ENCODE measurements at places on chromosomes 12 and 14.

DNA sequence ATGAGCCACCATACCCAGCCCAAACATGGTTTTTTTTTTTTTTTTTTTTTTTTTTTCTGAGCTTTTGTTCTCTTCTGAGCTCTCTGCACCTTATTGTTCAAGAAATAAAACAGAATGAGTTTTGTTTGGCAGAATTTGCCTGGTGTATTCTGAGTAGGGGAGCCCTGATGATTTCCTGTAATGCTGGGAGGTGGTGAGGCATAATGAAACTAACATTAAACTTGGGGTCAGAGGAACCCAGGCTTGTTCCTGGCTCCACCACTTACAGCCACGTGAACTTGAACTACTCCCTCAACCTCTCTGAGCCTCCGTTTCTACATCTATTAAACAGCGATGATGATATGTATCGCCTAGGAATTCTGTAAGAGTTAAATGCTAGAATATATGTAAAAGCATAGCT, 276.3 kb upstream of the CRY1 start:
- no peak for DNase-seq

- DNase-seq: no peak
These were observed 314.9 kb downstream of the SSPN start for GRCh38 chr12:26510354-26510674.

DNA sequence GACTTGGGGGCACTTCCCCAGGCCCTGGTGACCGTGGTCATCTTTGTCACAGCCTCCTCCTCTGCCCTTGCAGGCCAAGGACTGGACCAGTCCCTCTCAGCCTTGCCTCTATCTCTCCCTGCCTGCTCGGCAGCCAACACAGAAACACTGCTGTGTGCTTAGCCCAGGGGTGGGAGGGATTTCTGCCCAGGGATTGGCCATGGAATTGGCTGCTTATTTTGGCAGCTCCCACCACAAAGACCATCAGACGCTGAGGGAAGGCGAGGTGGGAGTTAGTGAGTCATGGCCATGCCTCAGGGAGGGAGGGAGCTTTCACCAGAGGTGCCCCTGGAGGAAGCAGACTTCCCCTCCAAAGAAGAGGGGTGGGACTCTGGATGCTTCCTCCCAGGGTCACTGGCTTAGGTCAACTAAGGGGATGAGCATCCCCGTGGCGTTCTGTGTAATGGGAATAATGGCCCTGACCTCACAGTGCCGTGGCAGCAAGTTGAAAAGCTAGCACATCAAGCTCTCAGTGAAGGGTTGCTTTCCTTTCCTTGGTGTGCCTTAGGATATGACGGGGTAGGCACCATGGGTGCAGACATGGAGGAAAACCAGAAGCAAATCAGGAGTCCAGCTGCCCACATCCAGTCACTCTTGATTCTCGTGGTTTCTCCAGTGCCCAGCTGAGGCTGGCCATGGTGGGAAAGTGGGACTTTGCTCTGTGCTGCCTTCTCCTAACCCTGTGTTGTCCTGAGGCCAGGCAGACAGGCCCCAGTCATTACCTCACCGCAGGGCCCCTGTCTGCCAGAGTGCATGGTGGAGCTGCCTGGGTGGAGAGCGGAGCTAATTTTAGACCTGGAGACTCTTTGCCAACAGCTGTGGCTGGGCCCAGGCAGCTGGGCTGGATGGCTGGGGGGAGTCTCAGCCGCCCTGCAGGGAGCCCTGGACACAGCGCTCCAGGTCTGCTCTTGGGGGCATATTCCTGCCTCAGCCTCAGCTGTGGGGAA, 21.4 kb downstream of the B4GALNT3 start:
- DNase-seq: peak; percentile 86

DNA sequence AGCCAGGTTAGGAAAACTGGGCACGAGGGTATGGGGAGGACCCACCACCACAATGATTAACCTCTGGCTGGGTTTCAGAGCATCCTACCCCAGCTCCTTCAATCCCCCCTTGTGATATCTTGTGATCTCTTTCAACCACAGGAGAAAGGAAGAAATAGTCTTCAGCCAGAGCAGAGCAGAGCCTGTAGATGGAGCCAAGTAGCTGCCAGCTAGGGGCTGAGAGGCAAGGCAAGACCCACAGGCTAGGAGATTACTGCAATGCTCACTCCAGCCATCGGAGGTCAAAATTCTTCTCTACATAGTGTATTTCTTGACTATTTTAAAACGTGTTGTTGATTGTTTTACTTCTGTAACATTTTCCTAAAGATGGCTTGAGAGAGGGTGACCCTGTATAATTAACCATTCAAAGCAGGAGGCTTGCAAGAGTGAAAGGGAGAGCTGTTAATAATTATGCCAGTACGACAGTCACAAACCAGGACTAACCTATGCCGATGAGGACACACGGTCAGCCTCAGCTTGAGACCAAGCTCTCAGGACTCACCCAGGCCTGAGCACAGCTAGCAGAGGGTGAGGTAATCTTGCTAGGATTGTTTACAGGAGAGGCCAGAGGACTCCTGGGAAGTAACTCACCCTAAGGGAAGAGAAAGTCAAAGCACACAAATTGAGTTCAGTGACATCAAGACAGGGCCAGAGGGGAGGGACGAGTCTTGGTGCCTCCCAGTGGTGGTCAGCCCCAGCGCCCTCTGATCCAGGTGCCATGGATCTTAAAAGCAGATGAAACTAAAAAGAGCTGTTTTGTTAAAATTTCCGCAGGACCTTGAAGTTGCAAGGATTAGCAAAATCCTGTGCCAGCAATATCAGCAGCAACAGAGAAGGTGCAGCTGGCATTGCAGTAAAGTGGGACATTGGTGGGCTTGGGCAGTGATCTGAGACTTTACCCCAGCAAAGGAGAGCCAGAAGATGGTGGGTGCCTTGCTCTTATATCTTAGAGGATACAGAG, 29.8 kb upstream of the CDKN3 start:
- peak; percentile 49 for DNase-seq

DNA sequence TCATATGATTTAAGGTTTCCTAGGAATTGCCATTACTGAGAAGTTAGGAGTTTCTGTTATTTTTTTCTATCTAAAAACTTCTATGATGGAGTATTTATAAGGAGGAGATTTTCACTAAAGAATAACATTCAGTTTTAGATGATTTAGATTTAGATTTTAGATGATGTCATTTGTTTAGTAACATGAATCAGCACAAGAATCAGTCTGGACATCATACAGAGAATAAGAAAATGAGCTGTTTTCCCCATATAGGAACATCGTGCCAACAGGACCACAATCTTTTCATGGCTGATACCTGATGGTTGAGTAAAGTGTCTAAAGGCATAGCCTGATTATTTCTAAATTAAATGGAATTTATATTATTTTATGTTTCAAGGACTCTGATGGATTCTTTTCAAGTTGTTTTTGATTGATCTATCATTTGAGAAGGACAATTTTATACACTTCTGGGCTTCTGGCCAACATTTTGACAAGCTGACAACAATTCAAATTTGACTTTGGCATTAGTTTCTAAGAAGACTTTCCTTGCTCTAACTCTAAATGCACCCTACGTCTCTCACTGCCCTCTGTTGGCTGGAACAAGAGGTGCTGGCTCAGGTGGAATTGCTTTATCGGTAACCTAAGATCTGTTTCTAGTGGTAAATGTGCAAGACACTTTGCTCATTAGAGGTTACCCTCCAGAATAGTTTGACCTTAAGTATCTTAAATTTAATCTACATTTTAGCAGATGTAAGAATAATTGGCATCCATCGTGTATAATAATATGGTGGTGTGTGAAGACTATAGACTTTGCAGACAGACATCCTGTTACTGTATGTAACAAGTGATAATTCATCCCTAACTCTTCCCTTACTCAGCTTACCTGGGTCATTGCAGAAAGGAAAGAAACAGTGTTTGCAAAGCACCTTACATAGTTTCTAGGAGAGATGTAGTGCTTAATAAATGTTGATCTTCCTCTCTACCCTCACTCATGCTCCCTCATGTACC, 42.8 kb upstream of the CPSF6 start:
- no peak for DNase-seq

DNA sequence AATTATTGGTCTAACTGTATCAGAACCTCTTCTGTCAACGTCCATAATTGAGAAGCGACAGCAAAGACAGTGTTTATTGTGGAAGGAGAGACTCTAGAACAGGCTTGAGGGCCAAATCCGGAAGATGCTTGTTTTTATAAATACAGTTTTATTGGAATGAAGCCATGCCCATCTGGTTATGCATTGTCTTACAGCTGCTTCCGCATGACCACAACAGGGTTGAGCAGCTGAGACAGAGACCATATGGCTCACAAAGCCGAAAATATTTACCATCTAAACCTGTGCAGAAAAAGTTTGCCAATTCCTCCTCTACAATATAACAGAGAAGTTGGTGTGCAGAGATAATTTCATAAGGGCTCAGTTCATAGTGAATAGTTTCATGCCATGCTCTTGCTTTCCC, 24.5 kb downstream of the PRKAB1 start:
- no peak for DNase-seq

DNA sequence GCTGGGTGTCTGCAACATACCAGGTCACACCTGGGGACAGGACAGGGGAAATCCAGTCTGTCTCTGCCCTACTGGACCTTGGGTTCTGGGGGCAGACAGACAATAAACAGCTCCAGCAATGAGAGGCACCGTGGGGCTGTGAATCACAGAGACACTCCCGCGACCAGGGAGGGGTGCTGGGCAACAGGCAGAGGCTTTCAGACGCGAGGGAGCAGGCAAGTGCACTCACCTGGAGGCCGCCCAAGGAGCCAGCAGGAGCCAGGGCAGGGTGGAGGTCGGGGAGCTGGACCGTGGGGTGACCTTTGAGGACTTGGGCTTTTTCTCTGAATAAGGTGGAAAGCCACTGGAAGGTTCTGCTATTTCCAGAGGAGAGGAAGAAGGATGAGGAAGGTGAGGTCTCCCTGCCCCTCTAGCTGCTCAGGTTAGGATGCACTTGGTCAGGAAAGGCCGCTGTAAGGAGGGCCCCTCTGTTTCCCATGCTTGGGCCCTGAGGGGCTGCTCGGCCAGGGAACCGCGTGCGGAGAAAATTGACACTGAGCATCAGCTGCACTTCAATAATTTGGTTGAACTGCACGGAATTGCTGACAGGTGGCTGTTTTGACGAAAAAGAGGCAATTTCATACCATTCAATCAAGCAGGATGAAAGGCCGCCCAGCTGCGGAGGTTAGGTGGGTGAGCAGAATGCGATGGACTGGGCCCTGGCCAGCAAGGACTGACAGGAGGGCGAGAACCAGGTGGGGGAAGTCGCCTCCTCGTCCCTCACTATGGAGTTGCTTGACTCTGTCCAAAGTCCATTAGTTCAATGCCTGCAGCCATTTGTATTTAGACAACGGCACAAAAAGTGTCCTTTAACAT, 42.2 kb downstream of the JAG2 start:
- DNase-seq: peak; percentile 40

GRCh38 chr12:47158792-47159191, 79.0 kb upstream of the AMIGO2 start:
- DNase-seq: no peak

DNA sequence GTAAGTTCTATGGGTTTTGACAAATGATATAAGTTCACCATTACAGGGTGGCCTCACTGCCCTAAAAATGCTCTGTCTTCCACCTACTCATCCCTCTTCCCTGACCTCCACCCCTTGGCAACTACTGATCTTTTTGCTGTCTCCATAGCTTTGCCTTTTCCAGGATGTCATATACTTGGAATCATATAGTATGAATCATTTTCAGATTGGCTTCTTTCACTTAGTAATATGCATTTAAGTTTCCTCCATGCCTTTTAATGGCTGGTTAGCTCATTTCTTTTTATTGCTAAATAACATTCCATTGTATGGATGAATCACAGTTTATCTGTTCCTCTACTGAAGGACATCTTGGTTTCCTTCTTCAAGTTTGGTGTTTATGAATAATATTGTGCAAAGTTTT, 14.0 kb upstream of the PEX5 start:
- DNase-seq: no peak

DNA sequence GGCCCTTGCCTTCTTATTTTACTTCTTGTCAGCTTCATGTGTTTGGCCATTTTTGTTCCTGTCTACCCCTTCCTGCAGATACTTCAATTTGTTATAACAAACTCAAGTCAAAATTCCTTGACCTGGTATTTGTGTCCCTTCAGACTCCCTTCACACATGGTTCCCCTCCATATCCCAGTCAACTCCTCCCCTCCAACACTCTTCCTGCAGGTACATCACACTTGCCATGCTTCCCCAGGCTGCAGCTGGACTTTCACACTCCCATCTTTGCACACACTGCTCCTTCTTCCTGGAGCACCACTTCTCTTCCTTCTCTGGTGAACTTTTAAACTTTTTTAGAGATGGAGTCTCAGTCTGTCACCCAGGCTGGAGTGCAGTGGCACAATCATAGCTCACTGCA, 18.9 kb upstream of the FIGNL2 start:
- DNase-seq: no peak

DNA sequence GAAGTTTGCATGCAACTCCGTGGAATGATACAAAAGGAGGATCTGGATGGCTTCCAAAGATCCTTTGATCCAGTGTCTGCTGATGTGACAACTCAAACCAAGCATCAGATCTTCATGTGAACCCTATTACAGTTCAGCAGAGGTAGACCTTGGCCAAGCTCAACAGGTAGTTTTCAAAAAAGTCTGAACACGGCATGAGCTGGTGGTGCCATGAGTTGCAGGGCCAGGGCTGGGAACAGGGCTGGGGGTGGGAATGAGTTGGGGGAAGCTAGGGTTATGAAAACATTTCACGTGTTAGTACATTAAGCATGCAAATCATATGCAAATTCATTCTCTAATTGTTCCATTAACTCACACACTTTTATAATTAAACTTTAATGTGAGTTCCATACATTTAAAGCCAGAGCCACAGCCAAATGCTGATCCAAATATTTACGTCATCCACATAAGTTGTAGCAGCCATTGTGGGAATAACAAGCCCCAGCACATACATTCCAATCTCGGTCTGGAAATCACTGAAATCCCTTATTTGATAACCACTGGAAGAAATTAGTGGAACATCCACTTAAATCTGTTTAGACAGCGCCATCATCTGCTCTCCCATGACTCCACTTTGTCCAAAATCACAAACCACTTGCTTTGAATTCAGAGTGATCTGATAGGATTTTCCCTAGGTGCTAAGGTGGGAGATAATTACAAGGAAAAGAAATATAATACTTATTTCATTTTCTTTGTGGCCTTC, 158.5 kb downstream of the APAF1 start:
- no peak for DNase-seq

GRCh38 chr12:82412246-82412645, 53.9 kb downstream of the METTL25 start:
- DNase-seq: no peak

DNA sequence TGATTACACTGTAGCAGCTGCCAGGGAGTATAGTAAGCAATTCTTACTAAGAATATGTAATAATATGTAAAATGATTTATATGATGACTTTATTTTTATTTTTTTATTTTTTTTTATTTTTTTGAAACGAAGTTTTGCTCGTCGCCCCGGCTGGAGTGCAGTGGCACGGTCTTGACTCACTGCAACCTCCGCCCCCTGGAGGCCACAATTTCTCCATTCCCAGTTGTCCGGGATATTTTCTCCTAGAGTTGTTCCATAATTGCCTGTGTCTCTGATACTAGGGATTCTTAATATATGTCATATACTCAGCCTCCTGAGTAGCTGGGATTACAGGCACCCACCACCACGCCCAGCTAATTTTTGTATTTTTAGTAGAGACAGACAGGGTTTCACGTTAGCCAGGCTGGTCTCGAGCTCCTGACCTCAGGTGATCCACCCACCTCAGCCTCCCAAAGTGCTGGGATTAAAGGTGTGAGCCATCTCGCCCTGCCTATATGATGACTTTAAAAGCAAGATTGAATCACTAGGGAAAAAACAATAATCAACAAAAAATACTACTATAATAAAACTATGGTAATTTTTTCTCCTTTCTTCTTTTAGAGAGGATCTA, 12.2 kb upstream of the ITPR2 start:
- peak; percentile 57 for DNase-seq

GRCh38 chr12:102535306-102535705, 54.9 kb upstream of the IGF1 start:
- DNase-seq: no peak

- DNase-seq: no peak
These were observed 76.0 kb downstream of the ACACB start for GRCh38 chr12:109192358-109192757.

Measured in NCI-H146 (cell line).